ENCODE measurements at places on chromosomes 6 and 20. TPM values are rescaled to one million over a fixed set of nuclear protein-coding genes. Genes with fewer than 3 reads are reported as not detected.

DNA sequence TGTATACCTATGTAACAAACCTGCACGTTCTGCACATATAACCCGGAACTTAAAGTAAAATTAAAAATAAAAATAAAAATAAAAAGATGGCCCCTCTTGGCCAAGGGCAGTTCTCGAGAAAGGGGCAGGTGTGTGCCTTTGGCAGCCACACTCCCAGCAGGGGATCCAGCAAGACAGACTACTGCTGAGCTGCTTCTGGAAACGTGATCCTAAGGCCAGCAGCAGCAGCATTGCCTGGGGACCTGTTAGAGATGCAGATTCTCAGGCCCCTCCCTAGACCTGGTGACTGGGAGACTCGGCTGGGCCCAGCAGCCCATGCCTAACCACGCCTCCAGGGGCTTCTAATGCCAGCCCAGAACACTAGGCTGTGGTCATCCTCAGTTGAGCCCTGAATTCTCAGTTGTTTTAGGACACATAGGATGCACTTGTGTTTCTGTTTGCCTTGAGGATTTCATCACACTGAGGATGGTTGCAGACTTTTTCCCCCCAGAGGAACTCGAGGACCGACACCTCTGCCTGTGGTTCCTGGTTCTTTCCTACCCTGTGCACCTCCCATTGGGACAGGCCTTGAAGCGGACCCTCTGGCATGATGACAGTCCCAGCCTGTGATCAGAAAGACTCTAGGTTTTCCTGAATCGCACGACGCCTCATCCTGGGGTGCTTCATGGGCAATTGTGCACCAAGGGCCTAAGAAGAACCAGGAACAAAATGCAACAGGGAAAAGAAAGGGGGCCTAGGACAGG, 105.9 kb downstream of the TOX2 start:
- DNase-seq: no peak

DNA sequence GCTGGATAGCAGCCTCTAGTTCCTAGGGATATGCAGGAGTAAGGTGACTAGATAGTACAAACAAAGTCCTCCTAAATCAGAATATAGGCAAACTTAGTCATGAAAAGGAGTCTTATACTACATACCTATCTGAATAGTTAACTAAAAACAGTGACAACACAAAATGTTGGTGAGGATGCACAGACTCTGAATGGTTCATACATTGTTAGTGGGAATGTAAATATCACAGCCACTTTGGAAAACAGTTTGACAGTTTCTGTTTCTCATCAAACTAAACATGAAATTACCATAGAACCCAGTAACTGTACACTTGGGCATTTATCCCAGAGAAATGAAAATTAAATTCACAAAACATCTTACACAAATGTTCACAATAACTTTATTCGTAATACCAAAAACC, 17.2 kb downstream of the NFS1 start:
- no peak for DNase-seq

- DNase-seq: no peak
Observed at GRCh38 chr6:79898076-79898475, 49.3 kb downstream of the ELOVL4 start.

GRCh38 chr6:85483846-85484245, 34.0 kb downstream of the NT5E start:
- no peak for DNase-seq

GRCh38 chr6:7726416-7727085, 652 bp downstream of the BMP6 start:
- DNase-seq: no peak

- DNase-seq: no peak
Observed at GRCh38 chr6:42168650-42169049, 4.5 kb upstream of the GUCA1A start.

- DNase-seq: no peak
Observed at GRCh38 chr6:20876036-20876435, 341.8 kb downstream of the CDKAL1 start.

- no peak for DNase-seq
Observed at GRCh38 chr6:110398778-110399177, 16.6 kb downstream of the DDO start.

- DNase-seq: no peak
Observed at GRCh38 chr6:127891731-127892326, 9.0 kb downstream of the THEMIS start.

DNA sequence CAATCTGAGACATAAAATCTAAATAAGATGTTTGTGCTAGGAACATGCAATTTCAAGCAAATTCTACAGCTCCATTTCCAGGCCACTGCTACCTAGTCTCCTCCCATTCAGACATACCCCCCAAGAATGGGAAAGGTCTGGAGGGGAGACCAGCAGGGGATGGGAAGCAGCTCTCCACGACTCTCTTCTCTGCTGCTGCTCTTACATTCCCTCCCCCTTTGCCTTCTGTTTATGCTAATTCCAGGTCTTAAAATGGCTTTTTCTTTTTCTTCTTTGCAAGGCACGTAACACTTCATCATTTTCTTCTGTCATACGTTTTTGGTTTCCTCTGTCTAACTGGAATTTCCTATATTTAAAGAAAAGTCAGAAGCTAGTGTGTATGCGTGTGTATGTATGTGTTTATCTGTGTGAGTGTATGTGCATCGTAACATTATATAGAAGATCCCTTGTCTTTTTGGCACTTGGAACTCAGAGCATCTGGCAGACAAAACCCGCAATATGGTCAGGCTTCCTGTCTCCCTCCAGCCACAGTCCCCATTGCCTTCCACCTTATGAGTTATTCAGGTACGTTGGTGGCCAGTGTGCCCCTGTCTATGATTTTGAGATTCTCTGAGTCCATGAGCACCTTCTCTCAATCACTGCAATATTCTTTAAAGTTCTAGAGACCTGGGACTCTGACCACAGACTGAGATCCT, 493.7 kb downstream of the BTBD3 start:
- no peak for DNase-seq

GRCh38 chr20:5192570-5193431, 66.0 kb downstream of the CDS2 start:
- DNase-seq: no peak

- no peak for DNase-seq
Observed at GRCh38 chr6:6972456-6972855, 135.3 kb upstream of the RREB1 start.

DNA sequence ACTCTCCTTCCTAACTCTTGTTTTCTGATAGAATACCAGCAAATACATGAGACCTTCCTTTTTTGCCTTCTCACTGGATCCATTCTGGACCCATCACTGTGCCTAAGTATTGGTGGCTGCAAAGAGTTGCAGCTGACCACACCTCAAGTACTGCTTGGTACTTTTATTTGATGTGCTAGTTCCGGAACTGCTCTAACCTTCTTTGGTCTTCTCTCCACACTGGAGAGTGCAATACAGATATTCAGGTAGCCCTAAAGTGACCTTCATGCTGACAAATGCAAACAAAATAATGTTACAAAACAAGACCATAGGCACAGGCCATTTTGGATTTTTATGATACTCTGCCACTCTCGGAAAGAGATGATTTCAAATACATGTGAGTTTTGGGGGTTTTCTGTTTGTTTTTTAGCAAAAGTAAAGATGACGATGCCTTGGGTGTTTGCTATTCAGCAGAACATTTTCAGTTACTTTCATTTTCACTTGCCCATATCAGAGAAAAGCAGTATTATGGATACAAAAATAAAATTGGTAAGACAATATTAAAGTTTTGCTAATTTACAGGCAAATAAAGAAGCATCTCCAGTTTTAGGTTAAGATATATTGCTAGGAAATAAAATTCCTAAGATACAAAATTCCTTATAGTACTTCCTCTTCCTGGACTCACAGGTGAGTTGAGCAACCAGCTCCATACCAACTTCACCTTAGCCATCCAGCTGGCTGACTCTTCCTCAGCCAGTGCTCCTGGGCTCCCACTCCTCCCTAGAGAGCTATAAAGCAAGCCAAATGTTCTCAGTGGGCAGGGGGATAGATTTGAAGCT, 42.0 kb downstream of the PTPRK start:
- no peak for DNase-seq

The DEF6 gene
- total RNA-seq: 21.9 TPM

The PAK5 gene
- not detected for total RNA-seq

The C4B gene
- 266 TPM for total RNA-seq

Measured in tibial nerve (tissue), 4 donors.